Adrenal gland (tissue), 19 donors: ENCODE measurements at places on chromosomes 7 and 10. TPM values are rescaled to one million over a fixed set of nuclear protein-coding genes. Genes with fewer than 3 reads are reported as not detected.

The SLC13A1 gene
- not detected for total RNA-seq

The AKR1C4 gene
- not detected for total RNA-seq

The ATRNL1 gene
- 174 TPM for total RNA-seq

The KCNMA1 gene
- 20.3 TPM for total RNA-seq

- DNase-seq = no peak
- H3K27ac ChIP-seq = no peak overlapping the region
- H3K4me1 ChIP-seq = no peaks in the 10 kb centered on the region
- H3K4me3 ChIP-seq = no peak overlapping the region
These were observed 20.5 kb downstream of the GPER1 start for GRCh38 chr7:1108264-1108920.

GRCh38 chr10:89389254-89389653, 3.2 kb upstream of the IFIT1 start:
- no peak overlapping the region for H3K27ac ChIP-seq
- no peaks in the 10 kb centered on the region for H3K27me3 ChIP-seq
- no peak for DNase-seq
- no peak overlapping the region for H3K4me3 ChIP-seq

DNA sequence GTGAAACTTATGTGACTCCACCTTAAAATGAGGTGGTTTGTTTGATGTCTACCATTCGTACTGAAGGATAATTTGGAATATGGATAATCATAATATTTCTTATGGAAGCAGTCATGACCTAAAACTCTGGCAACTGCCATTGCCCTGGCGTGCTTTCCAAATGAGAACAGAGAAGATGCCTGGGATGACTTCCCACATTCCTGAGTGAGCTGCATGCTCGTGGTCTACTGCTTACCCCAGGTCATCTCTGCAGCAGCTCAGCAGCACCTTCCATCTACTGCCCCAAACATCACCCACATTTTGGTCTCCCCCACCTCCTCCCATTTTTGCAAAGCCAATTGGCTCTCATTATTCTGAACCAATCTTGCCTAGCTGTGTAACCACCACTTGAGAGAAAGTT, 40.1 kb downstream of the LYZL1 start:
- no peak for DNase-seq
- H3K4me3 ChIP-seq = no peak overlapping the region
- H3K36me3 ChIP-seq = no peaks in the 10 kb centered on the region
- H3K27ac ChIP-seq = no peak overlapping the region

DNA sequence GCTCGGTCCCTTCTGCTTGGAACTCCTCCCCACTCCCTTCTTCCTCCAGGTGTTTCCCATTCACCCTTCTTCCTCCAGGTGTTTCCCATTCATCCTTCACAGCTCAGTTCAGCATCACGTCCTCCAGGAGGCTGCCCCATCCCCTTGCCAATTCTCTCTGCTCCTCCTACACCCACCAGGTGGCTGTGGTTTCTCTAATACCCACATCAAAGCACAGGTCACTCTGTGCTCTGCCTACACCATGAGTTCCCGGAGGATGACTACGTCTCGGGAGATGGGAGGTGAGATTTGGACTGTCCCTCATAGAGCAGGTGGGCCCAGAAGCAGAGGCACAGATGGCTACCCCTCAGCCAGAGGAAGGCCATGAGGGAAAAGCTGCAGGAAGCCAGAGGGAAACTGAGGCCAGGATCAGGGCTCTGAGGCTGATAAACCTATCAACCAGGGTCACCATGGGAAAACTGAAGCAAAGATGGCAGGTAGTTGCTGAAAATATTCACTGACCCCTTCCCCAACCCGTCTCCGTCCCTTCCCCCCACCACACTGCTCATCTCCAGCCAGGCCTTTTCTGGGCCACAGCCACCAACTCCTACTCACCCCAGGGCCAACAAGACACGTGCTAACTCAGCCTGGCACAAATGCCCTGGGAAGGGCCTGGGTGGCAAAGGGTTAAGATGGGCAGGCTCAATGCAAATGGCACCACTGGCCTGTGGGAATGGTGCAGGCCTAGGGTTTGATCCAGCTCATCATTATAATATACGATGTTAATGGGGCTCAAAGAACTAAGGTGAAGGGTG, 56.6 kb upstream of the CPXM2 start:
- no peaks in the 10 kb centered on the region for H3K36me3 ChIP-seq
- H3K27me3 ChIP-seq = no peaks in the 10 kb centered on the region
- no peak overlapping the region for H3K4me3 ChIP-seq
- no peaks in the 10 kb centered on the region for H3K4me1 ChIP-seq
- H3K27ac ChIP-seq = no peak overlapping the region

DNA sequence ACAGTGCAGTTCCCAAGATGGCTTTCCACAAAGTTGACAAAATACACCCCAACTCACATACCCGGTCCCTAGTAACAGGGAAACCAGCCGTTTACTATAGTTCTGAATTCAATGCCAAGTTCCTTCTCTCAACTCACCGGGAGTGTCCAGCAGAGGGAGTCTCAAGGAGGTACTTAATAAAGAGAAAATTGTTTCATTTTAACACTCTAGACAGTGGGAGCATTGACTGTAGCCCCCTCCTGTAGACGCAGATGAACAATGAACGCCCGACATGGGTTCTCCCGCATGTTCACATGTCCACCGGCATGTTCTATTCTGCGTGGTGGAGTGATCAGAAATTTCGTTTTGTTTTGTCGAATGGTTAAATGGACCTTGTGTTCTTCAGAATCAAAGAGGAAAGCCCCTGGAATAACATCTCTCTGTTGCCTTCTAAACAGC, 1.9 kb downstream of the HIPK2 start:
- peak overlapping the region; percentile 98 for H3K27ac ChIP-seq
- H3K4me1 ChIP-seq = peaks cover 39% of the 10 kb centered on the region
- no peaks in the 10 kb centered on the region for H3K27me3 ChIP-seq
- DNase-seq = peak; percentile 62
- no peaks in the 10 kb centered on the region for H3K36me3 ChIP-seq

- no peaks in the 10 kb centered on the region for H3K4me1 ChIP-seq
- H3K36me3 ChIP-seq = no peaks in the 10 kb centered on the region
- DNase-seq = no peak
- H3K27ac ChIP-seq = no peak overlapping the region
- H3K27me3 ChIP-seq = no peaks in the 10 kb centered on the region
These were observed 23.3 kb downstream of the ANKRD22 start for GRCh38 chr10:88828310-88828709.

- no peak overlapping the region for H3K27ac ChIP-seq
- no peaks in the 10 kb centered on the region for H3K27me3 ChIP-seq
- H3K4me3 ChIP-seq = no peak overlapping the region
- no peak for DNase-seq
- H3K36me3 ChIP-seq = no peaks in the 10 kb centered on the region
These were observed 103.2 kb upstream of the WAC start for GRCh38 chr10:28429573-28430216.

GRCh38 chr7:47704936-47705335, 123.0 kb upstream of the TNS3 start:
- H3K27ac ChIP-seq = no peak overlapping the region
- H3K4me3 ChIP-seq = no peak overlapping the region
- no peak for DNase-seq
- no peaks in the 10 kb centered on the region for H3K36me3 ChIP-seq
- H3K27me3 ChIP-seq = no peaks in the 10 kb centered on the region

- H3K4me3 ChIP-seq = no peak overlapping the region
- no peaks in the 10 kb centered on the region for H3K36me3 ChIP-seq
- no peak for DNase-seq
- H3K27me3 ChIP-seq = no peaks in the 10 kb centered on the region
- no peak overlapping the region for H3K27ac ChIP-seq
These were observed 521.0 kb downstream of the KIF20B start for GRCh38 chr10:90222372-90222771.

DNA sequence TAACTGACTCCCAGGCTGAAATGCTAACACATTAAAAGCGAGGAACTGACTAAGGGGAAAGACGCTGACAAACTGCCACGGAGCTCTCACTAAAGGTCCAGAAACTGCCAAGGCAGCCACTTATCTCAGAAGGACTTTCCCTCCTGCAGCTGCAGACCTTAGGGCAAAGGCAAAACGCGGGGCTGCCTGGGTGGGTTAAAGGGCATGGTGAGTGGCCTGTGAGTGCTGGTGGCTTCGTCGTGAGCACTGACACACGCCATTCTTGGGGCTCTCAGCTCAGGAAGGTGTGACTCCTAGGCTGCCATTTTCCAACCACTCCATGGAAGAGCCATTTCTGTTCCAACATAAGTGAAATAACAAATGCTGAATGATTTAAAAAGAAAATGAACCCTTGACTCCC, 232.5 kb downstream of the COBL start:
- H3K27ac ChIP-seq = no peak overlapping the region
- no peak overlapping the region for H3K4me3 ChIP-seq
- H3K27me3 ChIP-seq = no peaks in the 10 kb centered on the region
- H3K4me1 ChIP-seq = no peaks in the 10 kb centered on the region

DNA sequence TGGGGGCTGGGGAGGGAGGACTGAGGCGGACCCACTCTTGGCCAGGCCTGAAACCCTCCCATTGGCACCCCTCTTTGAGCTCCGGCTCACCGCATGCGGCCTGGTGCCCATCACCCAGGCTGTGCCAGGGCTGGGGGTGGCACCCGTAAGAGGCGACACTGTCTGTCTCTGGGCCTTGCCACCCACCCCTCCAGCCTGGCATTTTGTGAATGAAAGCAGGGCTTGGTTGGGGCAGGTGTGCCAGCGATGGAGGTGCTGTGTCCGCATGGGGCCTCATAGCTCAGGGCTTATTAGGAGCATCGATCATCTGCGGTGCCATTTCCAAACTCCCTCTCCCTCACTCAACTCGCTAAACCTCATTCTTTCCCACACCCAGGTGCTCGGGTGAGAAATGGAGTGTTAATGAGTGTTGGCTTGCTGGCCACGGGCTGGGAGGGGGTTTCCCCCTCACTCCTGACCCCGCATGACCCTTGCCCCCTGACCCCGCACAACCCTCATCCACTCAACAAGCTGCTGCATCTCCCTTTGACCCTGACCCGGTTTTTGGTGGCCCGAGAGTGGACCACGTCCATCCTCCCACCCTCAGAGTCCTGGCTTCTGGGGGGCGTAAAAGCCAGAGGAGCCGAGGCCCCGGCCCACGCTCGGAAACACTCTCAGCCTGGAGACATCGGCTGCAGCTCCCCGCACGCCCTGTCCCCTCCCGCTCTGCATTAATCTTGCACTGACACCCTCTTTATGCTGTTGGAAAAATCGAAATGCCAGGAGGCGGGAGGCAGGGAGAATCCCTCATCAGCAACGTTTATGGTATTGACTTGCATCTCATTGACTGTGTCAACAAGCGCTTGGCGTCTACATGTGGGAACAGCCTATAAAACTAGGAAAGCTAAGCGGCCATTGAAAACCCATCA, 161.2 kb downstream of the DNAJB6 start:
- H3K4me3 ChIP-seq = no peak overlapping the region
- DNase-seq = peak; percentile 18
- H3K4me1 ChIP-seq = no peaks in the 10 kb centered on the region
- H3K36me3 ChIP-seq = no peaks in the 10 kb centered on the region
- no peak overlapping the region for H3K27ac ChIP-seq

DNA sequence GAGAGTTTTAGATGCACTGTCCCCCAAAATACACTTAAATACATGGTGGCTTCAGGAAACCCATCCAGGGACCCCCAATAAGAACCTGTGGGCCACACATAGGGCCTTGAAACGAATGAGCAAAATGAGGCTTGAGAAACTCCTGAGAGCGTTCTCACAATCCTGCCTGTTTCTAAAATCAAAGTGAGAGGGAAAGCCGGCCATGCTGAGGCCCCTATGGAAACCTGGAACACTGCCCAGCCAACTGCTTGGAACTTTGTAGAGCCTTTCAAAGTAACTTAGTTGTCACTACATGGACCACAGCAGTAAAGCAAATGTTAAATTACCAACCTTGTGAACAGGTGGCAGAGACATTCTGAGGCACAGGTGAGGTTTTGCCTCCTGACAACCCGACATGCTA, 13.4 kb downstream of the SGMS1 start:
- no peaks in the 10 kb centered on the region for H3K36me3 ChIP-seq
- H3K27me3 ChIP-seq = no peaks in the 10 kb centered on the region
- H3K4me3 ChIP-seq = no peak overlapping the region

- no peak overlapping the region for H3K4me3 ChIP-seq
- H3K4me1 ChIP-seq = no peaks in the 10 kb centered on the region
- no peaks in the 10 kb centered on the region for H3K36me3 ChIP-seq
- H3K27ac ChIP-seq = no peak overlapping the region
- H3K27me3 ChIP-seq = no peaks in the 10 kb centered on the region
These were observed 16.6 kb downstream of the RPP38 start for GRCh38 chr10:15113766-15114165.

DNA sequence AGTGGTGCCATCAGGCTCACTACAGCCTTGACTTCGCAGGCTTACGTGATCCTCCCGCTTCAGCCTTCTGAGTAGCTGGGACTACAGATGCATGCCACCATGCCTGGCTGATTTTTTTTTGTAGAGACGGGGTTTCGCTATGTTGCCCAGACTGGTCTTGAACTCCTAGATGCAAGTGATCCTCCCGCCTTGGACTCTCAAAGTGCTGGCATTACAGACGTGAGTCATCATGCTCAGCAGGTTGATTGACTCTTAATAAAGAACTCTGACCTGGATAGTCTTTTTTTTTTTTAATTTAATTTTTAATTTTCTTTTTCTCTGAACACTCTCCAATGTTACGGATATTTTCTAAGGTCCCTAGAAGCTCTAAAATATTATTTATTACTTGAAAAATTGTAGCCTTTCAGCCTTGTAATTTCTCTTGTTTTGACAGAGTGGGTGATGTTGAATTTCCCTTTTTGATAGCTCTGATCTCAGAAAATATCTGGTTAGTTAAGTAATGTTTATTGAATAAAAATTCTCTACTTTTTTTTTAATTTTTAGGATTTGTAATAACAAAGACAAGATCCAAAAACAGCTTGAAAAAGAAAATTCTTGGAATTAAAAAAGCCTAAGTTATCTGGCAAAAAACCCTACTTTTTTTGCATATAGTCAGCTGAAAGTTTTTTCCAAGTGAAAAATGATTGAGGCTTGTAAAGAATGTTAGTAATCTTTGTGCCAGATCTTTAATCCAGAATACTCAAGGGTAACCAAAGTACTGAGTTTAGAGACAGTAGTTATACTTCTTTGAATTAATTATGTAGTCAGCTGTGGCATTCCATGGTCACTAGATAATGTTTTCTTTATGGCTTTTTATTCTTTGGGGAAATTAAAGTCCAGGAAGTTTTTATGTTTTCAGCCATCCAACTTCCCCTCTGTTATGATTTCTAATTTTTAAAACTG, 26.7 kb downstream of the TBC1D12 start:
- H3K4me1 ChIP-seq = peaks cover 31% of the 10 kb centered on the region
- H3K4me3 ChIP-seq = no peak overlapping the region
- H3K27me3 ChIP-seq = no peaks in the 10 kb centered on the region
- H3K36me3 ChIP-seq = no peaks in the 10 kb centered on the region

DNA sequence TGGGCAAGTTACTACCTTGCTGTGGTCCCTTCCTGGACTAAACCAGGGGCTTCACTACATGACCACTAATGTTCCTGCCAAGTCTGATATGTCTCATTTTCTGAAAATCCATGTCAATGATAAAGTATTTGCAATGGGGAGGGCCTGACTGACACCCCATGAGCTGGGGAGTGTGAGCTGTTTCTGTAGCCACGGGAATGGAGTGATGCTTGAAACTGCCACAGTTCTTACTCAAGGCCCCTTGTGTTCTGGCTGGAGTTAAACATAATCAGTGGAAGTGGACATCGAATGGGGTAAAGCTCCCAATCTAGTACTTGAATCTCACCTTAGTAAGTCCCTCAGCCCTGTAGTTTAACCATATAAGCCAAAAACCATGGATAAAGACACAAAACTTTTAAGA, 61.9 kb upstream of the PDLIM1 start:
- H3K4me1 ChIP-seq = peaks cover 7% of the 10 kb centered on the region
- no peak for DNase-seq
- no peak overlapping the region for H3K27ac ChIP-seq
